ENCODE measurements at places on chromosomes 12 and 14.

GRCh38 chr12:31342286-31342685, 16.3 kb upstream of the SINHCAF start:
- DNase-seq, result no peak

DNA sequence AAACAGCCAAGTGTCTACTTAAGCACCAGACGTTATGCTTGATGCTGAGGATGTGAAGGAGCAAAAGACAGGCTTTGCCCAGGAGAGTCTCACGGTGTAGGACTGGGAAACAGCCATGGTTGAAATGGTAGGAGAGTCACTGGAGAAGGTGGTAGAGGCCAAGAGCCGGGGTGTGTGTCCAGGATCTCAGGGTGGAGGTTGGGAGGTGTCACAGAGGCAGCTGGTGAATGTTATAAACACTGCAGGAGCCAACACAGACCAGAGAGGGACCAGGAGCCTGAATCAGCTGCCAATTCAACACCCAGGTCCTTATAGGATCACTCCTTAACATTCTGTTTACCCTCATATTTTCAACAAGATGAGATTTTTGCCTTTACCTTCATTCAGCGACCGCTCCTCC, 7.5 kb downstream of the NID2 start:
- no peak for DNase-seq

- DNase-seq, result no peak
These were observed 241.9 kb downstream of the SLC41A2 start for GRCh38 chr12:104716172-104716571.

DNA sequence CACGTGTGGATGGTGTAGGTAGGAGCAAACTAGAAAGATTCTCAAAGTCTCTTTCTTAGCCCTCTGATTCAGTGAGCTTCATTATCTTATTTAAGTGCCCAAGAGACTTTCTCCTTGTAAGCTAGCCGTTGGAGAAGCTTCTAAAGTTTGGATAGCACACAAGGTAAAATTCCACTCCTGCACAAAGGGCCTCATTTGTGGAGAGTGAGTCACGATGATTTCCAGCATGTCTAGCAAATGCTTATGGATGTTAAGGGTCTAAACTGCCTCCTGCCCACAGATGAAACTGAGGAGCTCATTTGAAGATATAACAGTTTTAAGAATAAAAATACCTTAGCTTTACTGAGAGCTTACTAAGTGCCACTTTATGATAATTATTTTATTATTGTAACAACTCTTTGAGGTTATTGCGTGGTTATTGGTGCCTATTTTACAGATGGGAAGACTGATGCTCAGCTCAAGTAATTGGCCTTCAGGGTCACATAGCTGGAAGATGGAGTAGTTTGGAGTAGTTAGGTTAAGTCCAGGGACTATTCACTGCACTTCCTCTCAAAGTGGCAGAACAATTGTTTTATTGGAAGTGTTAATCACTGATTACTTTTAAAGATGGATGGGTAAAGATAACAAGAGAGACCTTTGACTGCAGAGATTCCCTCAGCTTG, 78.7 kb upstream of the HIF1A start:
- DNase-seq, result no peak

Data from activated naive CD4-positive, alpha-beta T cell (primary cell).